ENCODE measurements at places on chromosomes 1 and 21.

DNA sequence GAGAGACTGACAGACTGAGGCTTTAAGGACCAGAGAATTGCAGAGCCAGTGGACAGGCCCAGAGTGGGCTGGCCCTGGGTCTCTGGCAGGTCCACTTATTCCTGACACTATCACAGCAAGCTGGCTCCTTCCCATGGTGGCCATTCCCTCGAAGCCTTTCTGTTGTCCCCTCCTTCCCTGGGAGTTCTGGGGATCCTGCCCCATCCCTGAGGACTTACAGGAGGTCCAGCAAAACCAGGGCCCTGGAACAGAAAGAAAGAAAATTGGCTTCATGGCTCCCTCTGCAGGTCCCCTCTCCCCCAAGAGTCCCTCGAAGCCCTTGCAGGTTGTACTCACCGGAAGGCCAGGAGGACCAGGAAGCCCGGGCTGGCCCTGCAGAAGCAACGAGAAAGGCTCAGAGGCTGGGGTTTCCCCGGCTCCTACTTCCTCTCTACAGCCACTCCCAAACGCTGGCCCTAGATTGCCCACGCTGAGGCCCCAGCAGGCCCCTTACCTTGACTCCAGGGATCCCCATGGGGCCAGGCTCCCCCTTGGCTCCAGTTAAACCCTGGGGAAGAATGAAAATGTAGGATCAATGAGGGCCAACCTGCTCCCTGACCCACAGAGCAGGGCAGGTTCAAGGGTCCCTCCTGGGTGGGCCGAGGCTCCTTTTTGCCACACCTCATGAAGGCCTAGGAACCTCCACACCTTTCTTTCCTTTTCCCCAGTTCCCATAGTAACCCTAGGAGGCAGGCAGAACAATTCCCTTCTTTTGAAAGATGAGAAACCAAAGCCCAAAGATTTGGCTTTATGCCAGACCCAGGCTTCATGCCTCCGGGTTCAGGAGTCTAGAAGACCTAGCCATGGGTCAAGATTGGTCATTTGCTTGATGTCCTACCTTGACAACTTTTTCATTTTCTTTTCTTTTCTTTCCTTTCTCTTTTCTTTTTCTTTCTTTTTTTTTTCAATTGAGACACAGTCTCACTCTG lies 4.6 kb downstream of the COL9A2 start:
- H3K36me3 ChIP-seq: no peaks in the 10 kb centered on the region
- no peak for DNase-seq
- peak overlapping the region; percentile 38 for H3K27ac ChIP-seq
- no peak overlapping the region for H3K4me3 ChIP-seq
- peaks cover 34% of the 10 kb centered on the region for H3K4me1 ChIP-seq

- no peak overlapping the region for H3K27ac ChIP-seq
- DNase-seq: no peak
- no peaks in the 10 kb centered on the region for H3K4me1 ChIP-seq
- peaks cover 61% of the 10 kb centered on the region for H3K36me3 ChIP-seq
- no peaks in the 10 kb centered on the region for H3K27me3 ChIP-seq
Observed at GRCh38 chr1:51750218-51750617, 128.3 kb downstream of the NRDC start.

DNA sequence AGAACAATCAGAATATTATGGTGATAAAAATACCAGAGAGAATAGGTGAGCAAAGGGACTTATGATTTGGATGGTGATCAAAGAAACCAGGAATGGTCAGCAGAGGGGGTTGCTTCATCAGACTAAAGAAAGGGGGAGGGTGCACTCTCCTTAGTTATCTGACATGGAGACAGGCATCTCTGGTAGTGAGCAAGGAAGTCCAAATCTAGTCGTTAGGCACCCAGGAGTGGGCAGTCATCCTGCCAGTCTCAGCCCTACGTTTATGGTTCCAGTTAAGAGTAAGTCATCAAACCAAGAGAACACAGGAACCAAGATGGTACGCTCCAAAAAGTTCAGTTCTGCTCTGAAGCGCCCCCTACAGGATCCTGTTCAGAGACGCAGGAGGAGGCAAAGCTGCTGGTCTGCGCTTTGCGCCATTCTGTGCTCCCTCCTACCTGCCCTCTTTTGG lies 28.6 kb downstream of the EBNA1BP2 start:
- DNase-seq: no peak
- H3K4me3 ChIP-seq: no peak overlapping the region
- H3K27me3 ChIP-seq: peaks cover 64% of the 10 kb centered on the region
- peaks cover 3% of the 10 kb centered on the region for H3K4me1 ChIP-seq

DNA sequence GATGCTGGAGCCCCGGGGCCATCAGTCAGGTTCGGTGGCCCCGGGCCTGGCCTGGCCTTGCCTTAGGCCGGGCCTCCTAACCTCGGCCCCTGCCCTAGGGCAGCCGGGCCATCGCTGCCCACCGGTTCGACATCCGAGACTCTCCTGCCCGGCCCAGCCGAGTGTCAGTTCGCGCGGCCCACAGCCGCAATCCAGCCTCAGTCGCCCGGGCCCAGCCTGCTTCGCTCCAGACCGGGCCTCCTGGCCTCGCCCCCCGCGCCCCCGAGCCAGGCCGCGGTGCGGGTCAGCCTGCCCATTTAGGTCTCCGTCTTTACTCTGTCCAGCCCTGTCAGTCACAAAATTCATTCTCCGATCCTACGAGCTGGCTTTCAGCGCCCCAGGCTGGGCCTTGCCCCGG lies 777 bp downstream of the LRRC41 start:
- H3K4me1 ChIP-seq: peaks cover 46% of the 10 kb centered on the region
- H3K27me3 ChIP-seq: no peaks in the 10 kb centered on the region
- no peak for DNase-seq
- H3K36me3 ChIP-seq: peaks cover 71% of the 10 kb centered on the region

DNA sequence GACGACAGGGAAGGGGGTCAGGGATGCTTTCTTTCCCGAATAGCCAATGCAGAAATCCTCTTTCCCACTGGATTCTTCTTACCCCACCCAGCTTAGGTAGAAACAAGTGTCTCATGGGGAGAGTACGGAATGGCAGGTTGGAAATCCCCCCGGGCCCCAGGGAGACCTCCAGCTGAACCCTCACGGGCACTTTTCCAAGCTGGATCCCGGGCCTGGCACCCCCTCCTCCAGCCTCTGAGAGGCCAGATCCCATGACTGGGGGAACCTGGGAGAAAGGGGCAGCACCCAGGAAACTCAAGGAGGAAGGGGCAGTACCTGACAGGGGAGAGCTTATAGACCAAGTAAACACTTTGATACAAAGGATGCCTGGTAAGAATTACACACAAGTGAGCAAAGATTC lies 1.3 kb downstream of the PKP1 start:
- H3K27me3 ChIP-seq: peaks cover 55% of the 10 kb centered on the region
- H3K4me1 ChIP-seq: peaks cover 9% of the 10 kb centered on the region
- no peak for DNase-seq
- no peak overlapping the region for H3K27ac ChIP-seq

DNA sequence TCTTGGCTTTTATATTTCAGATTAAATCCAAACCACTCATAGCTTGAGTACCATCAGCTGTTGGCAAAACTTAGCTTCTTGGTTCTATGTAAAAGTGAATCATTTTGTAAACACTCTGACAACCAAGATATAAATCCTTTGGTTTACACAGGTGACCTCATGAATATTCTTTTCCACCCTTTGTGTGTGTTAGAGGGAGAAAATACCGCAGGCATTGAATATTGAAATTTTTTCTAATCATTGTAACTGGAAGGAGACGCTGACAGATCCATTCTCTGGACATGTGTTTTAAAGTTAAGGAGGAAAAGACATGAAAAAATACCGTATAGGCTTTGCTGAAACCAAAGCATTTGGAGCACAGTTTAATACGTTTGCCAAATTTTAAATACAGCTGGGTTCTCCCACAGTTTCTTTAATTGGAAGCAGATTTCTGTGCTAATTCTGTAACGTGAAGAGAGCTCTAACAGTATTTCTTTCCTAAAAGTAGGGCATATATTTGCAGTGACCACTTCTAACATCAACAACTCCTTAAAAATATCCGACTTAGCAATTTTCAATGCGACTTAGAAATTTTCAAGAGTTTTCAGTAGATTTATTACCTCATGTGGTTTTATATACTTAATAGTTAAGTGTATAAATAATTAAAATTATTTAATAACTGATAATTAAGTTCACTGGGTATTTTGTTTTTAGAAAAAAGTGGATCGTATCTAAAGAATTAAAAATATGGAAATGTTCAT lies 388.2 kb downstream of the USP25 start:
- no peaks in the 10 kb centered on the region for H3K27me3 ChIP-seq
- no peaks in the 10 kb centered on the region for H3K36me3 ChIP-seq
- H3K4me3 ChIP-seq: no peak overlapping the region
- no peak overlapping the region for H3K27ac ChIP-seq

DNA sequence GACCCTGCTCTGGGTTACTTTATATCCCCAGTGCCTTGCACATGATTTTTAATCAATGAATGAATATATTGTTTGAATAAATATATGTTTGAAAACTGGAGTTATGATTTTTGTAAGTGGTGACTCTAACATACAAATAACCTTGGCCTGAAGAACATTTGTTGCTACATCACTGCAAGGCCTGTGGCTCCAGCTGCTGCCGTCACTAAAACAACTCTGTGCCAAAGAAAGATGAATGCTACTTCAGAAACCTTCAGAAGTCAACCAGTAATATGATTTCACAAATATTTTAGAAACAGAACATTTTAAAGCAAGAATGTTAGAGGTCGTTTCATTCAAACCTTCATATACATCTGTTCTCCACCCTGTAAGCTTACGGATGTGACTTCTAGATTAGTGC lies 60.6 kb upstream of the SEC16B start:
- H3K4me3 ChIP-seq: no peak overlapping the region
- H3K36me3 ChIP-seq: no peaks in the 10 kb centered on the region
- DNase-seq: no peak
- H3K27me3 ChIP-seq: no peaks in the 10 kb centered on the region

- H3K27me3 ChIP-seq: peaks cover 18% of the 10 kb centered on the region
- H3K27ac ChIP-seq: no peak overlapping the region
- no peak overlapping the region for H3K4me3 ChIP-seq
- no peak for DNase-seq
Observed at GRCh38 chr1:119291611-119292206, 76.9 kb upstream of the HAO2 start.

GRCh38 chr1:66119148-66119547 lies 326.5 kb downstream of the PDE4B start:
- H3K27me3 ChIP-seq: peaks cover 15% of the 10 kb centered on the region
- no peaks in the 10 kb centered on the region for H3K36me3 ChIP-seq
- no peak overlapping the region for H3K27ac ChIP-seq
- H3K4me1 ChIP-seq: peaks cover 3% of the 10 kb centered on the region
- DNase-seq: no peak

DNA sequence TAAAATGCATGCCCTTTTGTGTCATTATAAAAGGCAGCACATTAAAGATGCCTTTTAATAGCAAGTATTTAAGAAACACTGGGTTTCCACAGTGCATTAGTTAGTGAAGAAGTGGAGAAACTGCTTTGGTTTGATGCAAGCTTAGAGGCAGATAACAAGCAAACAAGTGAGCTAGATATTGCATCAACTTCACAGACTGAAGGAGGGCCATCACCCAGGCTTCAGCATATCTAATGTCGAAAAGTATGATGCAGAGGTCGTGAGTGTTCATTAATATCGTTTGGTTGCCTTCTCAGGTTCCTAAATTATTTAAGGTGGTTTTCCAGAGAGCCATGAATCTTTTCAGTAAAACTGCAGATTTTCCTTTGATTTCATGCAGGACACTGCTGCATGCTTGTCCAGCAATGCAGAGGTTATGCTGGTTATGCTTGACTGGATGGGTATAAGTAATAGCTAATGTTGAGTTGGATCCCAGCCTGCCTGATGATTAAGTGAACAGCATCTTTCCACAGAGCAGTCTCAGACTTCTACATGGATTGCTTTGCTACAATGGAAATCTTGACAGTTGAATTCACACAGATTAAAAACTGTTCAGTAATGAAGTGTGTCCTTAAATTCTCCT lies 69.7 kb upstream of the IPO9 start:
- no peak overlapping the region for H3K27ac ChIP-seq
- H3K36me3 ChIP-seq: no peaks in the 10 kb centered on the region
- no peaks in the 10 kb centered on the region for H3K27me3 ChIP-seq
- DNase-seq: no peak
- H3K4me3 ChIP-seq: no peak overlapping the region

DNA sequence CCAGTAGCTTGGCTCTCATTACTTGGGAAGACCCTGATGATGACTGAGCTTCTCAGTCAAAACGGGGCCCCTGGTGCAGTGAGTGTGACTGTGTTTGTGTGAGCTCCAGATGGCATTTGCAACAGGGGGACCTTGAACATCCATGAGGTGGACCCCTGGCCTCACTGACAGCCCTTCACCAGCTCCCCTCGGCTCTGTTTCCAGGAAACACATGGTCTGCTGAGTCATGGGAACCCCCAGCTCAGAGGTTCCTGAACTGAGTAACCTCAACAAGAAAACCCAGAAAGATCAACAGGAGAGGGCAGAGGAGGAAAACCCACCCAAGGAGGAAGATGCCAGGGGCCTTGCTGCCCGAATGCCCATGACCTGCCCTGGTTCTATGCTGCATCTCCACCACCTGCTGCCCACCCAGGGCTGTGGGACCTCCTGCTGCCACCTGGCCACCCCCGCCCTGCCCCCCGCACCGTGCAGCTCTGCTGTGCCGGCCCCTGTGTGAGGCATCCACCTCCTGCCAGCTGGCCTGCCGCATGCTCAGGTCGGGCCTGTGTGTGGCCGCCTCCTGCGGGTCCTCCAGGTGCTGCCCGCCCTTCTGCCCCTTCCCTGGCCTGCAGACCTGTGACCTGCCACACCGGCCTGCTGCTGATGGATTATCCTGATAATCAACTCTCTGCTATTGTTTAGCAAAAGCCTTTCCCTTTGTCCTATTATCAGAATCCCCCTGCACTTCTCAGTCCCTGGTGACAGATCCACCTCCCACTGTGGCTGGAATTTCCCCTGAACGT lies 4.2 kb upstream of the KRTAP12-1 start:
- H3K4me3 ChIP-seq: no peak overlapping the region
- no peak overlapping the region for H3K27ac ChIP-seq
- DNase-seq: no peak
- H3K36me3 ChIP-seq: no peaks in the 10 kb centered on the region
- peaks cover 8% of the 10 kb centered on the region for H3K4me1 ChIP-seq

GRCh38 chr1:182397653-182398393 lies 2.6 kb downstream of the TEDDM1 start:
- H3K27me3 ChIP-seq: peaks cover 29% of the 10 kb centered on the region
- no peak overlapping the region for H3K27ac ChIP-seq
- peaks cover 4% of the 10 kb centered on the region for H3K4me1 ChIP-seq
- no peaks in the 10 kb centered on the region for H3K36me3 ChIP-seq
- no peak overlapping the region for H3K4me3 ChIP-seq

- H3K4me3 ChIP-seq: no peak overlapping the region
- DNase-seq: no peak
Observed at GRCh38 chr21:28256837-28257236, 735.8 kb downstream of the LTN1 start.

DNA sequence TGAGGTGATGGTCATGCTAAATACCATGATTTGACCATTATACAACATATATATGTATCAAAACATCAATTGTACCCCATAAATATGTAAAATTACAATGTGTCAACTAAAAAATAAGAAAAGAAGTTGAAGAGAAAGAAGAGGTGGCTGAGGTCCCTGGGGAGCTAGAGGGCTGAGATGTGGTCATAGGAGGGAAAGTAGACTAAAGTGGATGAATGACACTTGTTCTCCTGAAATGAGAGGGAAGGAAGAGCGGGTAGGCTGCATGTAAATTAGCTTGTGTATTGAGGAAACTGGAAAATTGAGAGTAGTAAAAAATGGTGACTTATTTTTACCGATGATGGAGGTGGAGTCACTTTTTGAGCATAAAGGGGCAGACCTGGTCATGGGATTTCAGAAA lies 117.0 kb downstream of the ST6GALNAC3 start:
- no peaks in the 10 kb centered on the region for H3K27me3 ChIP-seq
- no peaks in the 10 kb centered on the region for H3K36me3 ChIP-seq
- no peak overlapping the region for H3K4me3 ChIP-seq
- peaks cover 3% of the 10 kb centered on the region for H3K4me1 ChIP-seq
- DNase-seq: no peak
- no peak overlapping the region for H3K27ac ChIP-seq

GRCh38 chr1:25194572-25195020 lies 37.7 kb downstream of the SYF2 start:
- no peaks in the 10 kb centered on the region for H3K27me3 ChIP-seq
- peaks cover 16% of the 10 kb centered on the region for H3K4me1 ChIP-seq
- DNase-seq: no peak
- H3K27ac ChIP-seq: no peak overlapping the region

Measured in activated T-cell treated with anti-CD3 and anti-CD28 coated beads, Interleukin-2, amount 50 U/mL, for 24 hours (primary cell).